ENCODE measurements at places on chromosomes 3 and 15.

DNA sequence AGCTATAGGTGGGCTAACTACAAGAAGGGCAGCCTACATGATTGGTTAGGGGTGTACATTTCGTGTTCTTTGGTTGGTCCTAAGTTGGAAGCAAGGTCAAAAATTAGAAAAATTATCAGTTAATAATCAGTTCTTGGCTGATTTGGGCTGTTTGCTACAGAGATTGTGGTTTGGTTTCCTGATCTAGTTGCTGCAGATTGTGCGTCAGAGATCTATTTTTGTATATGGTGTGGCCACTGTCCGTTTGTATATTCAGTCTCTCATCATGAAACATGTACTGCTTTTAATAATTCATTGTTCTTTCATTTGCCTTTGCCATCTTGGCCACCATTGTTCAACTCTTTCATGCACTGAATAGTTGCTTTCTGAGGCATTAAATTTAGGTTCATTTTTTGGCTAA, 80.9 kb downstream of the LRRC3B start:
- no peak for DNase-seq

DNA sequence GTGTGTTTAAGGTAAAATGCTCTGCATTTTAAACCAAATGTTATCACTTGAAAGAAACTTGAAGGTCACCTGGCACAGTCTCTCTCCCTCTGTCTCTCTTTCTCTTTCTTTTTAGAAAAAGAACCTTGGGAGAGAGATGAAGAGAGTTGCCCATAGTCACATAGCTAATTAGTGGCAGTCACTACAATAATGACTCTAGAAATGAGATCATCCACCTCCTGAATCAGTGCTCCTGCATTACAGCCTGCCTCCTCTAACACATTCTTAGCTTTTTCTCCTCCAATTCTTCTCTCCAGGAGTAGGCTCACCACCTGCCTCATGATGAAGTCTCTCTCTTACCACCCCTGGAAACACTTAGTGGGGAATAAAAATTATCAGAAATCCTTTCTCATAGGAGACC, 2.5 kb downstream of the MYH15 start:
- no peak for DNase-seq

GRCh38 chr3:5616873-5617272, 429.4 kb downstream of the EDEM1 start:
- DNase-seq: no peak

DNA sequence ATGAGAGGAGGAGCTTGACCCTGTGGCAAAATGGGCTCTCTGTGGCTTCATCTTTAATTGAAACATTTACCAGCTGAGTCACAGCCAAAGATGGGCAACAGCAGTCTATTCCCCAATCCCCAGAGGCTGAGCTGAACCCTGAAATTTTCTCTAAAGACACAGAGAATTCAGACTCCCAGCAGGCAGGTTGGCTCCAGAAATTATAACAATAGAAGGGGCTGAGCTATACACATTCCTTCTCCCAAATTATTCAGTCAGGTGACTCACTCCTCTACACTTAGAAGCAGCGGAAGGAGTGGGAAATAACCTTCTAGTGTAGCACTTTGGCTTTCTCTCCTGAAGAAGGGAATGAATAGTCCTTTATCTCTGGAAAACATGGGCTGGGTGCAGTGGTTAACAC, 264.3 kb upstream of the ARHGEF26 start:
- DNase-seq: no peak
